Gastrocnemius medialis (tissue), 4 donors: ENCODE measurements at places on chromosomes 13 and 19. TPM values are rescaled to one million over a fixed set of nuclear protein-coding genes. Genes with fewer than 3 reads are reported as not detected.

The ZNF180 gene
- 17.4 TPM for total RNA-seq

The GRK1 gene
- not detected for total RNA-seq

DNA sequence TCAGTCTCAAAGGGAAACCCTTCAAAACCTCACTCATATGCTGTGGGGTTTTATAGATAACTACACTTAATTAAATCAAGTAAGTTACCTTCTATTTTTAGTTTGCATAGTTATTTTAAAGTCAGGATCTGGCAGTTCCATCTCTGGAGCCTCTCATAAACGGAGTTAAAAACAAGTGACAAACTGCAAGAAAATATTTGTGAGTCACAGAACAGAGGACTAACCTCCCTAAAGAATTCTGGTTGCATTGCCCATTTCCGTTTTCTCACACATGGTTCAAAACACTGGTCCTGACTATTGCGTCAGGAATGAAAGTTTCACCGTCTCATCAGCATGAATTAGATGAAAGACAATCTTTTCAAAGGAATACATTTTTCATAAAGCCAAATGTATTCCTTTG lies 10.6 kb downstream of the RXFP2 start:
- DNase-seq = no peak

GRCh38 chr13:73171271-73171682 lies 112.5 kb downstream of the KLF5 start:
- no peak for DNase-seq

GRCh38 chr19:11116507-11116906 lies 27.2 kb downstream of the LDLR start:
- DNase-seq = no peak

DNA sequence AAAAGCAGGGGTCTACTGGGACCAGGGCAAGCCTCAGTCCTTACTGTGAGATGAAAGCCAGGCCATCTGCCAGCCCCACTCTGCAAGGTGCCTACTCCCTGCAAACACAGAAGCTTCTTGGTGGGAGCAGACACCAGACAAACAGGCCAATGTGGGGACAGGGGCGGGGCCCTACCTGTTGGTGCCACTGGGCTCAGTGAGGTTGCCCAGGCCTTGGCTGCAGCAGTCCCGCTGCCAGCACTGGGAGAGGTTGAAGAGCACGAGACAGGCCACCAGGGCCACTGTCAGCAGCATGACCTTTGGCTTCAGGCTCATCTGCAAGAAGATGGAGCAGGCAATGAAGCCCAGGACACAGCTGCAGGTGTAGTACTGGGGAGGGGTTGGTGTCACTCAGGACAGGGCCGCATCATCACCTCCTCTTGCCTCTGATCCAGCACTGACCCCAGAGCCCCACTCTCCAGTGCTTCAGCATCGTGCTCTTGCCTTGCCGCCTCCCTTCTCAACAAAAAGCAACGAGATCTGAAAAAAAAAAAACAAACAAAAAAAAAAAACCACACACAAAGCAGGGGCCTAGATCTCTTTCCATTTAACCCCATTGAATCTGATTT lies 72.6 kb downstream of the NBEA start:
- no peak for DNase-seq
